ENCODE measurements at places on chromosomes 13 and 19.

- DNase-seq = no peak
These were observed 80.9 kb upstream of the SHISA2 start for GRCh38 chr13:26132756-26133155.

GRCh38 chr19:6739390-6739882 is at the start of gene TRIP10:
Gene TRIP10 (plus strand): TSS chr19:6739680. CDS start chr19:6739762, 82 bp downstream.
- peak; percentile 65 for DNase-seq

DNA sequence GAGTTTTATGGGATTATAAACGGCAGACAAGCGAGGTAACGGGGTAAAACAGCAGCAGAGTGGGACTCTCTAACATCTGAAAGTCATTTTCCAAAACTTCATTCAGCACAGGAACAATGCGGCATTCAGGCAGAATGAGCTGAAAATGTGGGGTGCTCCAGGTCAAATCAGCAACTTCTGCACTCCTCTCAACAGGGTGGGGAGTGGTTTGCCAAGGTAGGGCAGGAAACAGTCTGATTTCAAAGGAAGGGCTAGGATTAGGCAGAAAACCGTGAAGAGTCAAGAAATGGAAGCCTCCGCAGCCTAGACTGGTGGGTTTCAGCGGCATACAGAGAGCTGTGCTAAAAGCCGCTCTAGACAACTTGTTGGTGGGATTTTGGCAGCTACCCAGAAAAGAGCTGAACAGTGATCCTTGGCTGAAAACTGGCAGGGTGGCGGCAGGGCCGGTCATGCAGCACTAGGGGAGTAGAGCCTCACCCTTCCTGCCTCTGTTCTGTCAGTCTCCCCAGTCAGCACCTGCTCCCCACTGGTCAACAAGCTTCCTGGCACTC is 154.2 kb upstream of the KLF12 start:
- DNase-seq = no peak

DNA sequence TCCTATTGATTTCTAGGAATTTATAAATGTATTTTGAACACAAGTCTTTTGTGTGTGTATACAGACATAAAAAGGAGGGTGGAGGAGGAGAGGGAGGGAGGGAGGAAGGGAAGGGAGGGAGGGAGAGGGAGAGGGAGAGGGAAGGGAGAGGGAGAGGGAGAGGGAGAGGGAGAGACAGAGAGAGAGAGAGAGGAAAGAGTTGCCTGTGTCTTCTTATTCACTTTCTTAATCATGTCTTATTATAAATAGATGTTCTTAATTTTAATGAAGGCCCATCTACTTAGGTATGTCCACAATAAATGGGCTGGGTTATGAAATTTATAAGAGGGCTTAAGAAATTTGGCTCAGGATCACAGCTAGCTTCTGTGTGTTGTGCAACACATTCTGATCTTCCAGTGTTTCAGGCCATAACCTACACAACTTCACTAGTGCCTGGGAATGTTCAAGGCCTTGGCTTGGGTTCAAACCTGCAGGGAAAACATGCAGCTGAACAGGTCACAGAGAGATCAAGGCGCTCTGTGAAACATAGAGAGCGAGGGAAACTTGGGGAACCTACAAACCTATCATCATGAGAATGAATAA is 39.3 kb downstream of the ZNF45 start:
- no peak for DNase-seq

GRCh38 chr19:4130744-4131438 is 7.0 kb upstream of the MAP2K2 start:
- DNase-seq = no peak

GRCh38 chr13:113122550-113123225 is at the start of gene F10:
Gene F10 (plus strand): TSS chr13:113122799. CDS start chr13:113122856, 57 bp downstream.
- DNase-seq = no peak

DNA sequence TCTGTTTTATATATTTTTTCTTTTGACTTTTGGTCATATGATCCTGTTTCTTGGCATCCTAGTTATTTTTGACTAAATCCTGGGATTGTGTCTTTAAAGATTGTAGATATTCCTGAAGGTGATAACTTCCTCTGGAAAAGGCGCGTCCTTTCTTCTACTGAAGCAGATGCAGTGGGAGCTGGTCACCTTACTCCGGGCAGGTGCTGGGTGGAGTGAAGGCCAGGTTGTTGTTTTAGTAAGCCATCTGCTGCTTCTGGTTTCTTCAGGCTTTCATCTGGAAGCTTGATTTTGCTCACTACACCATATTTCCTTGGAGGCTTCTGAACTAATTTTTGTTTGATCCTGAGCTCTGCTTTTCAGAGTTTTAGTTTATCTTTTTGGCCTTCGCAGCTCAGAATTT is 21.5 kb downstream of the URI1 start:
- DNase-seq = no peak

DNA sequence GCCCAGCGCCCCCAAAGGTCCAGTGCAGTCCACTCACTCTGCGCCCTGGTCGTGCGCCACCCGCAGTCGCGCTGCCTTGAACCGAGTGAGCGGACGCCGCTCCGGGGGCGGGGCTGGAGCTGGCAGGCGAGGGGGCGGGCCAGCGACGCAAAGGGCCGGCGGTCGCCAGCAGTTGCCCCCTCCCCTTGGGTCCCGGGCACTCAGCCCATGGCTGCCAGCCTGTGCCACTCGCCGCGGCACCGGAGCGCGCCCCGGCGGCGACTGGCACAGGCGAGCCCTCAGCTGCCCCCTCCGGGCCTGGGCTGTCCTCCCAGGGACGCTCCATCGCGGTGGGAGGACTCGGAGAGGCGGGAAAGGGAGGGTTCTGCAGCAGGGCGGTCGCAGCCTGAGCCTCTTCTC is at the start of gene S1PR5:
Gene S1PR5 (minus strand): TSS at position 87 of the 399 bp plus-strand sequence. CDS start 2,436 bp downstream, outside the sequence.
- no peak for DNase-seq

- DNase-seq = no peak
These were observed 3.7 kb downstream of the FGF9 start for GRCh38 chr13:21674490-21675009.

DNA sequence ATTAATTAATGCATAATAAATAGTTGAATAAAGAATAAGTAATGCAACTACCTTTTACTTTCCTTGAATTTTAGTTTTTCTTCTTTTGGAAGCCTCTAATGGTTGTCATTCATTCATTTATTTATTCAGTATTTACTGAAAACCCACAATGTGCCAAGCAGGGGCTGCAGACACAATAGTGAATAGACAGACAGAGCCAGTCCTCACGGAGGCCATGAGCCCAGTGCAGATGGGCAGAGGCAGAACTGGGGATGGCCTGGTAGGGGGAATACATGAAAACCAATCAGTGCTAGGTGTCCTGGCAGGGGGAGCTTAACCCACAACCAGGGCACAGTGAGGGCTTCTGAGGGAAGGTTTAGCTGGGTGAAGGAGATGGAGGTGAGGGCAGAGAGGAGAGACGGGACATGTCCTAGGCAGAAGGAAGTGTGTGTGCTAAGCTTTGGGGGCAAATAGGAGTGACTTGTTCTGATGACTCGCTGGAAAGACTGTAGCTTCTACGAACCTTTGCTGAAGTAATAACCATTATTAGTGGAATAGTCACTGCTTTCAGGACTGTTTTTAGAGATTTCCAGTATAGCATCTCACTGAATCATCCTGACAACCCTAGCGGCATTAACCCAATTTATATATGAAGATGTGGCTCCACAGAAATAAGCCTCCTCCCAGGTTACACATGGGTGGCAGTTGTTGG is 55.9 kb downstream of the ERCC5 start:
- no peak for DNase-seq

DNA sequence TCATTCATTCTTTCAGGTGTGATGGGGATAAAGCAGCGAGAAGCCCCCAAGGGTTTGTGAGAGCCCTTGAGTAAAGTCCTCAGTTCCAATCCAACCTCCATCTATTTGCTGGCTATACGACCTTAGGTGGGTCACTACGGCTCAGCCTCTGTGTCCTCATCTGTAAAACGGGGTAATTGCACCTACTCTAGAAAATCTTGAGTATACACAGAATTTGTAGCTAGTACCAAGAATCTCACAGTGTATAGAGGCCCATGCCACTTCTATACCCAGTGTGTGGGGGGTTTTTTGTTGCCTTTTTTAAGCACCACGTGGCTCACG is 406 bp upstream of the DNMT1 start:
- no peak for DNase-seq

DNA sequence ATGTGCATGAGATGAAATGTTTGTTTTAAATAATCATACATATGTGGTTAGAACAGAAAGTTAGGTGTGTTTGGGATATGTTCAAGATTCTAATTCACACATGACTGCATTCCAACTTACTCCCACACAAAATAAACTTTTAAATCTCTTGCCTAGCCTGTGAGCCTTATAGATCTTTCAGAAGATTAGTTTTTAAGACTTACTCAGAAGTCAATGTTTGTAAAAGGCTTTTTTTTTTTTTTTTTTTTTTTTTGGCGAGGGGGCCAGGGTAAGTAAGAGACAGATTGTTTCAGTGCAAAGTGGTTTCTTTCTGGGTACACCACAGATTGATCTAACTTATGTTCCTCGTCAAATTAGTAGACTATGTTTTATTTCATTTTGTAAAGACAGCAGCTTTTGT is 39.1 kb downstream of the GPR180 start:
- no peak for DNase-seq

- DNase-seq = no peak
These were observed 1.6 kb upstream of the BBC3 start for GRCh38 chr19:47232422-47233211.

GRCh38 chr19:30304540-30304939 is 67.6 kb upstream of the ZNF536 start:
- no peak for DNase-seq

- no peak for DNase-seq
These were observed 46.3 kb downstream of the UNC13A start for GRCh38 chr19:17641846-17642245.

- no peak for DNase-seq
These were observed 306.3 kb downstream of the DNAJC15 start for GRCh38 chr13:43329702-43330101.

DNA sequence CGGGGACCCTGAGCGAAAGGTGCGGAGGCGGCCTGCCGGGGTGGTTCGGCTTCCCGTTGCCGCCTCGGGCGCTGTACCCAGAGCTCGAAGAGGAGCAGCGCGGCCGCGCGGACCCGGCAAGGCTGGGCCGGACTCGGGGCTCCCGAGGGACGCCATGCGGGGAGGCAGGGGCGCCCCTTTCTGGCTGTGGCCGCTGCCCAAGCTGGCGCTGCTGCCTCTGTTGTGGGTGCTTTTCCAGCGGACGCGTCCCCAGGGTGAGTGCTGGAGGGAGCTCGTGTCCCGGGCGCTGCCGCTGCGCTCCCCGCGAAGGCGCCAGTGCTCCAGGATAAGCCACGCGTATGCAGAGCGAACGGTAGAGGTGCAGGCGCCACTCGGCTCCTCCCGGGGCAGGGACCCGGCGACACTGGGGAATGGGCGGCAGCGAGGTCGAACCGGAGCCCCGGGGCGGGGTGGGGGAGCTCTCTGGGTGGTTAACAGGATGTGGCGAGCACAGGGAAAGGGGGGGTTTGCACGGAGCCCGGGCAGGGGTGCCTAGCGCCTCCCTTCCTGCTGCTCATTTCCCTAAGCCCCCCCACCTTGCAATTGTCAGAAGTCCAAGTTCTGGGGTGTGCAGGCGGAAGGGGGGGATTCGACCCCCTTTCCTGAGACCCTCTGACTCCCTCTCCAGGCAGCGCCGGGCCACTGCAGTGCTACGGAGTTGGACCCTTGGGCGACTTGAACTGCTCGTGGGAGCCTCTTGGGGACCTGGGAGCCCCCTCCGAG is at the start of gene IL27RA:
Gene IL27RA (plus strand): TSS at position 44 of the 762 bp plus-strand sequence. CDS start 111 bp downstream, at position 155.
- DNase-seq = peak; percentile 49

- DNase-seq = no peak
These were observed 3.2 kb downstream of the KLK2 start for GRCh38 chr19:50876456-50876855.

GRCh38 chr19:8468124-8468523 is 23.3 kb downstream of the HNRNPM start:
- DNase-seq = no peak

DNA sequence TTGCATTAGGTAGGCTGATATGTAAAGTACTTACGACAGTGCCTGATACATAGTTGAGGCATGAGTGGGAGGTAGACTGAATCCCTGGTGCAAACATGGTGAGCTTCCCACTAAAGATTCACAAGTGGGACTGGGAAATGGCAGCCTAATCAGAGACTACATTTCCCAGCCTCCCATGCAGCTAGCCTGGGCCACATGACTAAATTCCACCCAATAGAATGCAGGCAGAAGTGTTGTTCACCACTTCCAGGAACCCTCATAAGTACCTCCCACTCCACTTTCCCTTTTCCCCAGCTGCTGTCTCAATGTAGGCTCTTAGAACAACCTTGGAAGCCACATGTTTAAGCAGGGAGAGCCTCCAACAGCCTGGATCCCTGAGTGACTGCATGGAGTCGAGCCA is 104.9 kb downstream of the CACNA1A start:
- no peak for DNase-seq

DNA sequence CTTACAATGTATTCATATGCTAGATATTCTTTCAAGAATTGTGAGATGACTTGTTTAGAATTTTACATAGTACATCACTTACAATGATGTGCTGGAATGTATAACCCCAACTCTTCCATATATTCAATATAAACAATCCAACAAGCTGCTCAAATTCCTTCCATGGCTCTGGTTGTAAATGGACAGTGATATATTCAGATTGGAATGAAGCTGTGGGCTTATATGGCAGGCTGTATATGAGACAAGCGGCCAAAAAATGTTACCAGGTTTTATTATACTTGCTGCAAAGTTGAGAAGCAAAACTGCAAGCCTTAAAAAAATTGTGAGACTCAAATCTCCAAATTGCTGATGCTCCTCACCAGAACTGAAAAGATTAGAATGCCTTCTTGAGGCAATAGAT is 83.6 kb upstream of the KLF12 start:
- DNase-seq = no peak

DNA sequence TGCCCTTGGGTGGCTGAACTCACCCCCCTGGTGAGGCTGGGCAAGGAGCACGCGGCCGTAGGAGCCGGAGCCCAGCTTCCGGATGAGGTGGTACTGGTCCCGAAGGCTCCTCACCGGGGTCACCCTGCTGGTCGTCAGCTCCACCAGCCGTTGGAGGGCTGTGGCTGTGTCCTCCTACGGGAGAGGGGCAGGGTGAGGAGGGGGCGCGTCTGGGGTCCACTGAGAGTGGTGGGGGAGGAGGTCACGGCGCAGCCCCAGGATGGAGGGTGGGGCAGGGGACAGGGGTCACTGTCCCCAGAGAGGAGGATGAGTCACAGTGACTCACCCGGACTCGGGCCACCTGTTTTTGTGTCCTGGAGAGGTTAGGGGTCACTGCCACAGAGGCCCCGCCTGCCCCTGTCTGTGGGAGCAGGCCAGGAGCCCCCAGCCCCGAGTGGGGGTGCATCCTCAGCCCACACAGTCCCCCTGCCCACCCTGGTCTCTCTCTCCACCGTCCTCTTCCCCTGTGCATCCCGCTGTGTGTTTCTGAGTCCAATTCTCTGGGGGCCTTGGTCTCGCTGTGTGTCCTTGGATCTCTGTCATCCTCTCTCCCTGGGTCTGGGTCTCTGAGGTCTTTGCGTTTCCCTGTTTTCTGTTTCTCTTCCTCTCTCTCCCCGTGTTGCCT is 435 bp downstream of the SBK3 start:
- no peak for DNase-seq
